Cardiac ventricle fibroblast (primary cell): ENCODE measurements at places on chromosomes 7 and 10. TPM values are rescaled to one million over a fixed set of nuclear protein-coding genes. Genes with fewer than 3 reads are reported as not detected.

The TMEM236 gene
- total RNA-seq: 0.06 and 0.15 TPM in 2 replicates

The PFKP gene
- 77.5 and 83.1 TPM in 2 replicates for total RNA-seq

The CCL24 gene
- total RNA-seq: not detected in 2 replicates

The LIPM gene
- not detected in 2 replicates for total RNA-seq

The AMPH gene
- total RNA-seq: 6.3 and 9.0 TPM in 2 replicates

The GIMAP7 gene
- total RNA-seq: 0.31 and 0.49 TPM in 2 replicates

The FGFBP3 gene
- total RNA-seq: 0.05 TPM in 1 of 2 replicates, not detected in the other

The PLAU gene
- 34.6 and 39.9 TPM in 2 replicates for total RNA-seq

The CALCR gene
- not detected in 2 replicates for total RNA-seq

The HMX2 gene
- not detected in 2 replicates for total RNA-seq

The COL17A1 gene
- total RNA-seq: 0.15 and 0.19 TPM in 2 replicates

The ZNF248 gene
- total RNA-seq: 5.6 and 7.2 TPM in 2 replicates

The STEAP1 gene
- 102 and 123 TPM in 2 replicates for total RNA-seq

The ADK gene
- 21.7 and 26.6 TPM in 2 replicates for total RNA-seq

The ANKRD2 gene
- not detected in 2 replicates for total RNA-seq

The GIMAP5 gene
- 0.15 and 1.4 TPM in 2 replicates for total RNA-seq

The SORCS1 gene
- total RNA-seq: not detected in 2 replicates

The NEUROG3 gene
- not detected in 2 replicates for total RNA-seq

The LEP gene
- total RNA-seq: not detected in 2 replicates

The PTER gene
- total RNA-seq: 10.1 and 15.2 TPM in 2 replicates

The BMS1 gene
- 9.1 and 10.1 TPM in 2 replicates for total RNA-seq

The LRRC18 gene
- not detected in 2 replicates for total RNA-seq

The CHRM2 gene
- total RNA-seq: 0.12 and 0.15 TPM in 2 replicates

The CLDN3 gene
- not detected in 2 replicates for total RNA-seq

The FKBP9 gene
- total RNA-seq: 178 and 181 TPM in 2 replicates

The PLXDC2 gene
- total RNA-seq: 7.5 and 10.0 TPM in 2 replicates

The FAM20C gene
- 142 TPM in 2 replicates for total RNA-seq

The MEIG1 gene
- total RNA-seq: not detected in 2 replicates

The PPP1R17 gene
- not detected in 2 replicates for total RNA-seq

The VSTM4 gene
- total RNA-seq: 5.1 and 5.3 TPM in 2 replicates

The IL6 gene
- 3.1 and 5.2 TPM in 2 replicates for total RNA-seq

The ODAD2 gene
- total RNA-seq: not detected in 2 replicates

The EIF4H gene
- total RNA-seq: 201 and 206 TPM in 2 replicates

The CBX3 gene
- total RNA-seq: 74.3 and 87.9 TPM in 2 replicates

The C7orf57 gene
- total RNA-seq: not detected in 2 replicates

The UNC5B gene
- total RNA-seq: 58.3 and 61.5 TPM in 2 replicates
